Activated CD8-positive, alpha-beta memory T cell treated with anti-CD3 and anti-CD28 coated beads, Interleukin-2, amount 10 ng/mL, durations not matched to agents 7 days and 5 days (primary cell): ENCODE measurements at places on chromosomes 5 and 9. TPM values are rescaled to one million over a fixed set of nuclear protein-coding genes. Genes with fewer than 3 reads are reported as not detected.

Gene LECT2
- total RNA-seq, result not detected

Gene TEX48
- total RNA-seq, result 1.6 TPM

Gene HOMER1
- total RNA-seq, result 5.2 TPM

Gene WDR38
- not detected for total RNA-seq

Gene CD74
- total RNA-seq, result 1,561 TPM

Gene TNFAIP8
- total RNA-seq, result 109 TPM

Gene SPOCK1
- total RNA-seq, result 0.16 TPM
